BE2C (cell line): ENCODE measurements at places on chromosomes 11 and 22.

DNA sequence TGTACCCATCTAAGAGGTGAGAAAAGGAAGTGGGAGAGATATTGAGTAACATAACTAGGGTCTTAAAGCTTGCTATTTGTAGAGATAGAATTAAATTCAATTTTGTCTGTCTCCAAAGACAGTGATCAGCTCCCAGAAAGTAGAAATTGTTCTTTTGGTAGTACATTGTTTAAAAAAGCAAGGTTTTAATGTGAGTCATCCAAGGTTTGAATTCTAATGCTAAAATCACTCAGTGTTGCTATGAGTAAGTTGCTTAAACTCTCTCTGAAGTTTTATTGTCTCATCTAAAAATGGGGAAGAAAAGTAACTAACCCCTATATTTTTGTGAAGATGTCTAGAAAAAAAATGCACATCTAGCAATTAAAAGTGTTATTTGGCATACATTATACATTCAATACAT lies 1004.5 kb upstream of the CCDC90B start:
- no peak for DNase-seq

GRCh38 chr11:9525116-9525515 lies 48.4 kb upstream of the WEE1 start:
- DNase-seq: no peak

- DNase-seq: no peak
Measured at GRCh38 chr11:96579656-96580055, 189.8 kb downstream of the JRKL start.

- no peak for DNase-seq
Measured at GRCh38 chr22:49943405-49943765, 17.2 kb upstream of the PIM3 start.

DNA sequence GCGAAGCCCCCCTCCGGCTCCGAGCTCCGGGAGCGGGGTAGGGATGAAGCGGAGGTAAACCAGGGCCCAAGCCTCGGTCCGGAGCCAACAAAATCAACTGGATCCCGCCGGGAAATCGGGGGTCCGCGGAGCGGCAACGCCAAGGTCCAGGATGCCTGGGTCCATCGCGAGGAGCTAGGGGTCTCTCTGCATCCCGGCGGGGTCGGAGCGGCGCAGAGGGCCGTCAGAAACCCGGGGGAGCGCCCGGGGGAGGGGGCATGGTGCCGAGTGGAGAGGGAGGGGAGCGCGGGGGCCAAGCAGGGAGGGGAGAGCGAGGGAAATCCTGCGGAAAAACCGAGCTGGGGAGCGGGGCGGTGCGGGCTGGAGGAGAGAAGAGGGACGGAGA lies 51.8 kb downstream of the SLC22A12 start:
- DNase-seq: no peak

GRCh38 chr11:81839016-81839415 lies 894.6 kb downstream of the FAM181B start:
- no peak for DNase-seq

- DNase-seq: no peak
Measured at GRCh38 chr11:69444381-69445130, 36.9 kb upstream of the LINC01488 start.

- no peak for DNase-seq
Measured at GRCh38 chr22:43398246-43398645, 13.6 kb upstream of the MPPED1 start.

DNA sequence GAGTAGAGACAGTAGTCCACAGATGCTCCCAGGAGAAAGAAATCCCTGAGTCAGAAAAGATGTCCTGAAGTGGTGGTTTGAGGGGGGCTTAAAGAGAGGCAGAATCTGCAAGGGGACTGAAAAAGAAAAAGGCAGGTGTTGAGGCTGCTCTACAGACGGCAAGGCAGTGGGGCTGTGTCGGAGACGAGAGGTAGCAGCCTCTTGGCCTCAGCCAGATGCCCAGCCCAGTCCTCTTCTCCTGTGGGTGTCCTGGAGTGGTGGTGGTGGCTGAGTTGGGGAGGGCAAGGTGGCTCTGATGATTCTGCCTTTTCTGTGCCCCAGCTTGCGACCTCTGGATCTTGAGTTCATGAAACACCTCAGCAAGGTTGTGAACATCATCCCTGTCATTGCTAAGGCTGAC lies 9.3 kb upstream of the WBP2NL start:
- DNase-seq: no peak

DNA sequence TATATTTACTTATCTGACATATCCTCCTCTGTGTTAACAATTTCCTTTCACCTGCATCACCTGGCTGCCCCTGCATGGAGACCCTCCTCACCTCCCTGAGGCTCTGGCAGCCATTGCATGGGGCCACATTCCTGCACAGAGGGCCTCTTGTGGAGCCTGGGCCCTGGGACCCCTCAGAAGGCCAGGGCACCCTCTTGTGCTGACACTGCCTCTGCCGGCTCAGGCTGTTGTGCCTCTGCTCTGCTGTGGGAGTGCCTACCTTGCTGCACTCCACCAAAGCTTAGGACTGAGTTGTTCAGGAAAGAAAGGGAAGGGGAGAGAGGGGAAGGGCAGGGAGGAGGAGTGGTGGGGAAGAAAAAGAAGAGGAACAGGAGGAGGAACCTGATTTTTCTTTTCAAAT lies 194.5 kb downstream of the ADAMTS15 start:
- no peak for DNase-seq

GRCh38 chr11:131389582-131389981 lies 19.2 kb downstream of the NTM start:
- DNase-seq: no peak

- no peak for DNase-seq
Measured at GRCh38 chr22:42644422-42645340, 4.3 kb upstream of the ATP5MGL start.

GRCh38 chr22:21990445-21991303 lies 8.1 kb upstream of the TOP3B start:
- DNase-seq: no peak

DNA sequence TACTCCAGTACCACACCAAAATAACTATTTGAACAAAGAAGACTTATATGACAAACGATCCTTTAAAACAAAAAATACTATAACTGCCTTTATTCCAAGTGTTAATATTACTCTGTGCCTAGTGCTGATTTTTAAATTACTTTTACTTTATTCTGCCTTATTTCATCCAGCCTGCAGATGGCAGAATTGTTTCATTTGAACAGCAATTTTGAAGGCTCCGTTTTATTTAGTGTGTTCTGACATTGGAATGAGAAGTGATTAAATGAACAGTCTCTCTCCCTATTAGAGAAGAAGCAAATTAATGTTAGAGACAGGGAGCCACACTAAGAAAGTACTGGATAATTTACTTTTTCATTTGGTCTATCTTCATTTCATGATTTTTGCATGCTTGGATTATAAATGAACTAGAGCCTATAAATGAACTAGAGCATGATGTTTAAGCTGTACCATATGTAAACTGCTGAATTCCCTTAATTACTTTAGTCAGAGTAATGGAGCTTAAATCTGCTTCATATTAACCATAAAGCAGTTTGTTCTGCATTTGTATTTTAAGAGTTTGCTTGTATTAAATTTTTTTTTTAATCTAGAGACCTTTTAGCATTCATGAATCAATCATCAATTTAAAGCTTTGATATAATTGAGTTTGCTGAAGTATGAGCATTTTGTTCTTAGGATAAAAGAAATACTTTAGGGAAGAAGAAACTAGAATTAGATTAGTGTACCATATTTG lies 9.8 kb downstream of the PDHX start:
- DNase-seq: peak; percentile 5

GRCh38 chr11:14593671-14594070 lies 49.9 kb upstream of the PDE3B start:
- DNase-seq: no peak

- no peak for DNase-seq
Measured at GRCh38 chr22:49142296-49142695, 685.4 kb downstream of the BRD1 start.

GRCh38 chr22:31639436-31640039 lies 22.5 kb downstream of the PISD start:
- DNase-seq: no peak

DNA sequence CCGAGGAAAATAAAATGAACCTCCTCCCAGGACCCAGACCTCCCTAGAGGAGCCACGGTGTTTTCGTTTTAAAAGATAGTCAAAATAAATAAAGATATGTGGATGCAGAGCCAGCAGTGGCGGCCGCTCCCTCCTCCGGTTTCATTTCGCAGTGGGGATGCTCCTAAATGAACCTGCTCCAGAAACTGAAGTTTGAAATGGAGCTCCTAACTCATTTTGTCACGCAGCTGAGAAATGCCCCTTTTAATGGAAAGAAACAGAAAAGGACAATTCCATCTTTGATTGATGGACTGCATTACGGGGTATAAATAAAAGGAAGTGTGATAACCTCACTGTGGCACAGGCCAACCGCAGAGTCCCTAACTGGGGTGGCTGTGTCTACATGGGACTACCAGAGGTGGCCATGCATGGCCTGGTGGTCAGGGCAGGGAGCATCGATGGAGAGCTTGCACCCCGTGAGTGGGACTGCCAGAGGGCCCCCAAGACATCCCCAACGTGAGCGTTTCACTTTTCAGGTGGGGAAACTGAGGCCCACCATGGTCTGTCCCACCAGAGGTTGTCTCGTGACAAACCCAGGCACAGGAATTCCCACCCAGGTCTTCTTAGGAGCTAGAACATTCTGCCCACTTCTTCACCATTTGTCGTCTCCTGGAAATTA lies 426.6 kb downstream of the BRD1 start:
- DNase-seq: no peak

DNA sequence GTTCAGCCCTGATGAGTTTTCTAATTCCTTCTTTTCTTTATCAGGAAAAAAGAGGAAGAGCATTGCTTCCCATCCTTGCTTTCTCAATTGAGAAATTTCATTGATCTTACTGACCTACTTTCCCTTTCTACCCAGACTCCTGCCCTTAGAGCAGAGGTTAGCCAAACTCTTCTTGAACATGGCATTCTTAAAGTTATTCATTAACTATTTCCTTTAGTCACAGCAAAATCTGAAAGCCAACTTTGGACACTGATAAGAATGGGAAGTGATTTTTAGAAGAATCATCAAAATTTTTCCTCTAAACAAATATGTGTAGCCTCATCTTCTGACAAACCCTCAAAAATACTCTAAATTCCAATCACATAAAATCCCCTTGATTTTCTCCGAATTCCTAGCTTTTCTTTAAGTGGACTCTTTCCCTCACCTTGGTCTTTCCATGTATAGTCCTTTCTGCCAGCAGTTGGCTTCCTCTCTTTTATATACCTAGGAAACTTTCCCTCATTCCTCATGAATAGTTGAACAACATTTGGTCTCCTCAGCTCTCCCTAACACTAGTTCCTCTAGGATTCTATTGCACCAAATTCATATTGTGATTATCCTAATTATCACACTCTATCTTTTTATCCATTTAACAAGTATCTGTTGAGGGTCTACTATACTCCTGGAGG lies 566.7 kb upstream of the CCDC90B start:
- no peak for DNase-seq

DNA sequence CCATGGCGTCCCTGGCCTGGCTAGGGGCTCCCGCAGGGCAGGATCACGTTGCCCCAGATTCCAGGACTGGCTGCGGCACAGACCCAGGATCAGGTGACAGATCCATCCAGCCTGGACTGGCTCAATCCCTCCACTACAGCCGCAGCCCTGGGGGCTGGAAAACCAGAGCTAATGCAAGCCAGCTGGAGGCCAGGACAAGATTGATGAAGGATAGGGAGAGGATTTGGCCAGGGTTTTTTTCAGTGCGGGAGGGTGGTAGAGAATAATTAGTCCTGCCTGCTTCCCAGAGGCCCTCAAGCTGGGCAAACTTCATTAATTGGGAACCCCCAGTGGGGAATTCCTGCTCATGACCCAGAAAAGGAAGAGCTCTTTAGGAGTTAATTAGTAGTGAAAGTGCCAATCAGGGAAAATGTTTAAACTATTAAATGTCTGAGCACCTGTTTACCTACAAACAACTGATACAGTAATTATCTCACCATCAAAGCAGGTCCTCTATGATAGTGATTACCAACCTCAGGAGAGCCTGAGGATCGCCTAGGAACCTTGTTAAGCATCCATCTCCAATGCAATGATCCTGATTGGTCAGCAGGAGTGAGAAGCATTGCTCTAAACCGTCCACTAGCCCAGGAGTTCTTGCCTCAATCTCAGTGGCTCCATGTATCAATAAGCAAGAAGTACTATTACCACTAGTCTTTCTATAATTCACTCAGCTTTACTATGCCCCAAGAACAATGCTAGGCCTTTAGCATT lies 33.0 kb upstream of the MYOD1 start:
- DNase-seq: peak; percentile 81

DNA sequence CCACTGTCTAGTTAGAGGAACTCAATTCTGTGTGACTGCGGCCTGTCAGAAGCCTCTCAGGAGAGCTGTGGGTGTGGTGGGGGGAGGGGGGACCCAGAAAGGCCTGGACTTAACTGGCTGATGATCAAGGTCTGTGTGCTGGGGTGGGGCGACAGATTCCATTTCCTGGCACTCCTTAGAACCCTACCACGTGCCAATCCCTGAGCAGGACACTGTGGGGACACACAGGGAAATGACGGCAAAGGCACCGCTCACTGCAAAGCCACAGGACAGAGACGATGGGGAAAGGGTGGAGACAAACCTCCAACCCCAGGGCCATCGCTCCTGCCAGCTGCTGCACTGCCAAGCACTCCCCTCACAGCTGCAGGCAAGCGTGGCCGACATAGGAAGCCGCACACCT lies 58.4 kb upstream of the BID start:
- no peak for DNase-seq

DNA sequence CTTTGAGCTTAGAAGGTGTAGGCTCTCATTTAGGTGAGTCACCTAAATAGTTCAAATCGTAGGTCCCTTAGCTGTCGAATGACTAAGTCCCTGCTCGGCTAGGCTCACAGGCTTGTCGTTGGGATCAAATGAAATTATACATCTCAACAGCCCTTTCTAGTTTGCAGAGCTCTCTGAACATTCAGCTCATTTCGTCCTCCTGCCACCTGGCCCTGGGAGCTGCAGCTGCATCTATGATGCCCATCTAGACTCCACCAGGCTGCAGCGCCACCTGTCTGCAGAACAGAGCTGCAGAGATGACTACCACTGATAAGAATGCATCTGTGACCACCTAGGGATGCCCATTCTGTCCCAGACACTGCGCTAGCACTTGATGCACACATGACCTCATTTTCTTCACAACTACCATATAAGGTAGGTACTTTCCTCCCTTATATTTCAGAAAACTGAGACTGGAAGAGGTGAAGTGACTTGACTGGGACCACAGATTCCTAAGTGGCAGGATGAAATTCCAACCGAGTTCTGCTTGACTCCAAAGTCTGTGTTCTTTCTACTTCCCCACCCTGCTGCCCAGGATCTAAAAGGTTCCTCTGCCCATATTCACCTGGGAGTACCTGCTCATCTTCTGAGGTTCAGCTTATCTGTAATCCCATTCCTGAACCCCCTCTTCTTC lies 141.1 kb upstream of the NARS2 start:
- DNase-seq: peak; percentile 88
